AG04450 (cell line): ENCODE measurements at places on chromosomes 7 and 10.

GRCh38 chr10:121998462-121998861, 9.5 kb downstream of the TACC2 start:
- DNase-seq, result no peak

DNA sequence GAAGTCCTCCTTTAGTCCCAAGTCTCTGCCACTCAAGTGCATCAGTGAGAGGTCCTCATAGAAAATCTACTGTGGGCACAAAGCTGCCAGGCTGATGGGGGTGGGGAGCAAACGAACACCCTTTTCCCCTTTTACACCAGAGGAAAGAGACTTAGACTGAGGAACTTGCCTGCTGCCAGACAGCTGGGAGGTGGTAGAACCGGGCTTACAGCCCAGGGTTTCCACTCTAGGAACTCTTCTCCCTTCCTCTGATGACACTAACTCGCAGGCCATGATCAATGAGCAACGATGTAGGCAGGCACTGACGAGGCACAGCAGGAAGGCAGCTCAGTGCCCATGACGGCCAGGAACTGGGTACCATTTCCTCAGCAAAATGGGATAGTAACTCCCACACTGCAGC, 11.0 kb upstream of the SH2D4B start:
- DNase-seq, result no peak

DNA sequence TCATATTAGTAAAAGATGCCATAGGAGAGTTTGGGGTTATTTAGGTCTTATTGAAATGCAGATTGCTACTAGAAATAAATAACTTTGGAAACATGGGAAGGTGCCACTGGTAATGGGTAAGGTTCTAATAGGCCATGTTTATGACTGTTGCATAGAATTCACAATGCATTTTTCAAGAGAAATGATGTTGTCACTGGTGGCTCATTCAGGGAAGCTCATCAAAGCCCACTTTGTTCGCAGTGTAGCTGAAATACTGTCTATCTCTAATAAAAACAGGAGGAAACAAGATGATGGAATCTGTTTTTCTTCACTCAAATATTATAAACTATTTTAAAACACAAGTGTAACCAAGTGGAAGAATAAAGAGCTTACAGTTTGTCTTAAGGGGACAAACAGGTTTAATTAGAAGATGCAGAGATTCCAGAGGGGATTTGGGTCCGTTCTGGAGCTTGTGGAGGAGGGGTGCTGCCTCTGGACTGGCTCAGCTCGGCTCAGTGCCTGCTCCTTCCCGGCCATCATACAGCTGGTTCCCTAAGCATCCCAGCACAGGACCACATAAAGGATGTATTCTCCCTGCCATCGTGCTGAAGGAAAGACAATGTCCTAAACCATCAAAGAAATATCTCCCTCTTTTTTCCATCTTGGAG, 20.4 kb downstream of the OPALIN start:
- no peak for DNase-seq

GRCh38 chr7:157402911-157403534, 66.2 kb downstream of the DNAJB6 start:
- DNase-seq, result no peak

- no peak for DNase-seq
Observed at GRCh38 chr10:86400705-86401587, 34.4 kb upstream of the GRID1 start.

GRCh38 chr10:88281592-88282347, 301.3 kb downstream of the RNLS start:
- DNase-seq, result no peak

DNA sequence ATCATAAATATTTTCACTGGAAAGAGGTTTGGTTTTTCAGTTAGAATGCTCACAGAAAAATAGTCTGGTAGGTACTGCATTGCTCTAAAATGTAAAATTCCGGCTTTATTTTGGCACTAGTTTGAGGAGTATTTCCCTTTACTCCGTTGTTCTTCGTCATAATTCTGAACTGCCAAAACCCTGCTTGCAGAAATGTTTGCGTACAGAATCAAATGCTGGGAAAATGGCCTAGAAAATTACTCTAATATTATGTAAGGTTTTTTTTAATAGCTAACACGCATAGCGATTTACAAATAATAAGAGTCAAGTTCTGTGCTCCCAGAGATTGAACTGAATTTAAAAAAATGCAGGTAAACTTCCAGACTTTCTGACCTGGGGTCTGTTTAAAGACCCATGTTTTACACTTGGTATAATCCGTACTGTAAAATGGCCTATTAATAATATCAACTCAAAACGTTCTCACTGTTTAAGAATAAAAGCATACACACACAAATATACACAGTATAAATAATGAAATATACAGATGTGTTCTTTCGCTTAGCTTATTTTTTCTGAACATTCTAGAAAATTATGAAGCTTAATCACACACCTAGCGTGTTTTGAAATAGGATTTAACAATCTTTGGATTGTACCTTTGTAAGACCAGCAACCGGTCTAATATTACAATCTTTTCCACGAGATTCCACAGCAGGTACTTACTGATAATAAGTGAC, 23.5 kb upstream of the ANLN start:
- no peak for DNase-seq

DNA sequence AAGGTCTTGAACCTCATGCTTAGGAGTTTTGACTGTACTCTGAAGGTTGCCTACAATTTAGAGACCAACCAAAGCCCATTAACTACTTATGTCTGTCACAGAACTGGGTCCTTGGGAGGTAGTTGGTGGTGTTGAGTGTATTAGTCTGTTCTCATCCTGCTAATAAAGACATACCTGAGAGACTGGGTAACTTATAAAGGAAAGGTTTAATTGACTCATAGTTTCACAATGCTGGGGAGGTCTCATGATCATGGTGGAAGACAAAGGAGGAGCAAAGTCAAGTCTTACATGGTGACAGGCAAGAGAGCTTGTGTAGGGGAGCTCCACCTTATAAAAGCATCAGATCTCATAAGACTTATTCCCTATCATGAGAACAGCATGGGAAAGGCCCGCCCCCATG, 319.6 kb upstream of the ZMIZ1 start:
- DNase-seq, result no peak

GRCh38 chr10:63388421-63389031, 77.3 kb downstream of the JMJD1C start:
- no peak for DNase-seq

- DNase-seq, result no peak
Observed at GRCh38 chr10:102970562-102971340, 52.7 kb downstream of the CNNM2 start.

DNA sequence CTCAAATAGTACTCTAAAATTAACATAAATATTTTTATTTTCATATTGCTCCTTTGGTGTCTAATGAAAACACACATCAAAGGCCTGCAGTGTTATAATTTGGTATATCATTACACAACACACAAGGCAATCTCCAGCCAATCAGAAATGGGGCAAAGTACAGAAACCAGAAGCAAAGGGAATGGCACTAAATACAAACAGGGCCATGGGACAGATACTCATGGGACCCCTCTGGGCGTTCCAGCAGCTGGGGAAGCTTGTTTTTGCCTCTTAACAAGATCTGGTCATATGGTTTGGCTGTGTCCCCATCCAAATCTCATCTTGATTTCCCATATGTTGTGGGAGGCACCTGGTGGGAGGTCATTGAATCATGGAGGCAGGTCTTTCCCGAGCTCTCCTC, 551.8 kb upstream of the NRP1 start:
- no peak for DNase-seq

- no peak for DNase-seq
Observed at GRCh38 chr7:4763091-4763793, 12.2 kb upstream of the AP5Z1 start.

DNA sequence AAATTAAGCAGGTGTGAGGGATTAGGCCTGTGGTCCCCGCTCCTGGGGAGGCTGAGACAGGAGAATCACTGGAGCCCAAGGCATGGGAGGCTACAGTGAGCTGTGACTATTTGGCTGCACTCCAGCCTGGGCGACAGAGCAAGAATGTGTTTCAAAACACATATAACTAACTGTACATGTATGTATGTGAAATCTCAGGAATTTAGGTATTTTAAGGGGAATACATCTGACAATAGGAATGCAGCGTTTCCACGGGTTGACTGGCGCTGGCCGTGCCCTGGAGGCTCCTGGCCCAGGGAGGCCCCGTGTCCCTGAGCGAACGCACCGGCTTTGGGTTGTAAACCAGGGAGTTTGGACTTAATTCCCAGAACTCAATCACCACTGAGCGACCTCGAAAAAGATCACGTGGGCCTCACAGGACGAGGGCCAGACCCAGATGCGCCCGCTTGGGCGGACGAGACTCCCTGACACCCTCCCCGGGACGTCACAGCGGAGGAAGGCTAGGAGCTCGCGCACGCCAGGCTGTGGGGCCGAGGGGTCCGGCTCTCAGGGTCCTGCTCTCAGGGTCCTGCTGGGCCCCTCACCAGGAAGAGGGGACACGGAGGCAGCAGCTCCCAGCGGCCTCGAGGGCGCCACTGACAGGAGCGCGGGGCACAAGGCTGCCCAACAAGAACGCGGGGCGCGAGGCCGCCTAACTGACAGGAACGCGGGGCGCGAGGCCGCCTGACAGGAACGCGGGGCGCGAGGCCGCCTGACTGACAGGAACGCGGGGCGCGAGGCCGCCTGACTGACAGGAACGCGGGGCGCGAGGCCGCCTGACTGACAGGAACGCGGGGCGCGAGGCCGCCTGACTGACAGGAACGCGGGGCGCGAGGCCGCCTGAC, 18.4 kb downstream of the PTPRN2 start:
- no peak for DNase-seq

GRCh38 chr10:72893136-72893798, at the start of gene OIT3:
TSS of gene OIT3 (plus strand) at chr10:72893739. CDS start at chr10:72893799, 60 bp downstream.
- DNase-seq, result no peak

- DNase-seq, result no peak
Observed at GRCh38 chr10:78231939-78232338, 198.3 kb downstream of the RPS24 start.

GRCh38 chr7:88040694-88041093, 106.6 kb downstream of the ADAM22 start:
- no peak for DNase-seq

DNA sequence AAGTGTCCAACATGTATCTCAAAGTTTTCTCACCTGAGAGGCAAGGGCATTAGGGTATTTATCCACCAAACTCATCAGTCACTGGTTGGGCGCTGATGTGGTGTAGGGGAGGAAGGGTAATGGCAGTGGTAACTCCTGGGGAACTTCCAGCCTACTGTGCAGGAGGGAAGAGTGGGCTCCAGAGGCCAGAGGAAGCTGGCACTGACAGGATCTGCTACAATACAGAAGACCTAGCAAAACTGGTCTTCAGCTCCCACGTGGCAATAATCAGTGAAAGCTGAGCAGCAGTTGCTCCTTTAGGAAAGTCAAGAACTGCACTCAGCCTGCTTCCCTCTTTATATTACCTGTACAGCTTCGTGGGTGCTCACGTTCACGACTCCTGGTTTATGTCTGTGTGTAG, 17.2 kb upstream of the CAMK2G start:
- no peak for DNase-seq

DNA sequence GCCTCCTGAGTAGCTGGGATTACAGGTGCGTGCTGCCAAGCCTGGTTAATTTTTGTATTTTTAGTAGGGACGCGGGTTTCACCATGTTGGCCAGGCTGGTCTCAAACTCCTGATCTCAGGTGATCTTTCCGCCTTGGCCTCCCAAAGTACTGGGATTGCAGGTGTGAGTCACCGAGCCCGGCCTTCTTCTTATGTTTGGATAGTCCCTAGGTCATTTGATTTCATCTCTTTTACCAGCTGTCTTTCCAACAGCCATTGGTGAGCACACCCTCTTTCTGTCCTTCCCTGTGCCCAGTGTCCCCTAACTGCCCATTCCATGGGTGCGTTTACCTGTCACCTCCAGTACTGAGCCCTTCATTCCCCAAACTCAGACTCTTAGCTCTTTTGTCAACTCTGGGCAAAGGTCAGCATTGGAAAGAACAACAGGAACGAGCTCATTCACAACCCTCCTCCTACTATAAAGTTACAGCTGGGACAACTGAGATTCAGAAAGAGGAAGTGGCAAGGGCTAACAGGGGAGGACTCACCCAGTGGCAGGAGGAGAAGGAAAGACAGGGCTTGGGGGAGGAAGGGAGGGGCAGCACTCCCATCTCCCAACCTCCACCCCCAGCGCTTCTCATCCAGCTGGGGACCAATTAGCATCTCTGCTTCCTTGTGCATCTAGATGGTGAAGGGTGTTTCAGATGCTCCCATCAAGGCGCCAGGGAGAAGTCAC, 5.6 kb downstream of the SSC4D start:
- no peak for DNase-seq

- no peak for DNase-seq
Observed at GRCh38 chr10:96831200-96831866, 765 bp upstream of the LCOR start.

GRCh38 chr7:68422281-68422680, 1176.0 kb upstream of the AUTS2 start:
- DNase-seq, result no peak

DNA sequence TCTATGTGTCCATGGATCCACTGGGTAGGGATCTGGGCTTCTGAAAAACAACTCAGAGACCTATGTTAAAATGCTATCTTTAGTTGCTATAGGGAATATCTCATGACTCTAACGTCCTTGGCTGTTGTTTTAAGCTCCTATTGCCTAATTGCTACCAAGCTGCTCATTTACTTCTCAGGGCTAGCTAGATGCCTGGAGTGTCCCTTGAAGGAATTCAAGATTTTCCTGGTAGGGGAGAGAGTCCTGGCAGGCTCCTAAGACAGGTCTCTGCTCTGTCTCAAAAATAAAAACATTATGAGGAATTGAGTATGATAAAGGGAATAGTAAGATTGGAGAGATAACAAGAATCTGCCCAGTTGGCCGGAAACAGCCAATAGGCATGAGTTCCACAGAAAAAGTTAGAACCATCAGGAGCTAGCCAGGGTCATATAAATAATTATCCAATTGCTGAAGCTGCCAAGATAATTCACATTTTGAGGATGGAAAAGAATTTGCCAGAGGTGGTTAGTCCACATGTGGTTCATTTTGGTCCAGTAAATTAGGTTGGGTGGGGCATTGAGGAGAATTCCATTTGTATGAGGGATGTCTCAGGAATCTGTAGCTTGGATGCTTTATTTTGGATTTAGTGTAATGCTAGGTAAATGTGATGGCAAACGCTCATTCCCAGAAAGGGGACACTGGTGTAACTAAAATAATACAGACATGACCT, 362.7 kb upstream of the VSTM2A start:
- DNase-seq, result no peak
